ENCODE measurements at places on chromosomes 3 and 15.

DNA sequence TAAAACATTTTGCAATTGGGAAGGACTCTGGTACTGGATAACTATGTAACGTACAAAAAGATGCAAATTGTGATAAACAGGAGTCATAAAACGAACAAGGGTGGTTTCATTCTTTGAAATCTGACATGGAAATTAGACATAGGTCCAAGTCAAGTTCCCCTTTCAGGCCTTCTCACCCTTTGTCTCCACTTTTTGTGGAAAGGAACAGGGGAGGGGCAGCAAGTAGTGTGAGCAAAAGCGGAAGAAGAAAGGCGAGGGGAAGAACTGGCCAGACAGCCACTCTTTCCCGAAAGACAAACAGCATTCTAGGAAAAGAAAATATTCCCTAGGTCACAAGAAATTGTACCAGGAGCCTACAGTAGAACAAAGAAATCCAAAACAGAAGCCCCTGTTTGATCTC lies 52.6 kb downstream of the MCF2L2 start:
- DNase-seq = no peak

GRCh38 chr3:83567935-83568334 lies 1390.9 kb upstream of the CADM2 start:
- DNase-seq = no peak

DNA sequence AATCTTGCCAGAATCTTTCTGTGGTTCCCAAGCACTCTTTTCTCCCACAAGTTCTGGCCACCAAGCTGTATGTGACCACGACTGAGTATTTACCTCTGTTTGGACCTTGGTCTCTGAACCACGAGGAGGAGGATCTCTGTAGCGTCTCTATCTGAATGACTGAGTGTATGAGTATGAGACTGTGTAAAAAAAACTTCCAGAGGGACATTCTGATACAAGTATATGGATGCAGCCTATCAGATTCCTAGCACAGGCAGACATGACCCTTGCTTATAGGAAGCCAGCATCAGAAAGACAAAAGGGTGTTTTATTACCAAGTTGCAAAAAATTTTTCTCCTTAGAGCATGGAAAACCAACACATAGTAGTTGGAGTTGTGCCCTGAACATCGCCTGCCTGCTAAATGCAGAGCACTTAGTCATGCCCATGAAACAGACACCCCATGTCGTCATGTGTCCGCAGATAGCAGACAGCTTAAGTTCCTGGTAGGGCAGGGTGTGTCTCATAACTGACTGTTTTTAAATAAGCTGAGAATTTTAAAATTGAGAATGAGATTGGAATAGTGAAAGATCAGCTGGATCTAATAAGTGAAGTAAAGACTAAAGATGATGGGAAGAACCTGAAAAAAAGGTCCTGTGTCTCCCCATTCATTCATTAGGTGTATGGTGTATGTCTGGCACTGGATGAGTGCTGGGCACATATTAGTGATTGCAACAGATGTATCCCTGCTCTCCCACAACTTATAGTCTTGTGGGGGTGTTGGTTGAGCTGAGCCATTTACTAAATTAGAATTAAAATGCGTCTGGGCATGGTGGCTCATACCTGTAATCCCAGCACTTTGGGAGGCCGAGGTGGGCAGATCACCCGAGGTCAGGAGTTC lies 30.9 kb downstream of the DAG1 start:
- no peak for DNase-seq

DNA sequence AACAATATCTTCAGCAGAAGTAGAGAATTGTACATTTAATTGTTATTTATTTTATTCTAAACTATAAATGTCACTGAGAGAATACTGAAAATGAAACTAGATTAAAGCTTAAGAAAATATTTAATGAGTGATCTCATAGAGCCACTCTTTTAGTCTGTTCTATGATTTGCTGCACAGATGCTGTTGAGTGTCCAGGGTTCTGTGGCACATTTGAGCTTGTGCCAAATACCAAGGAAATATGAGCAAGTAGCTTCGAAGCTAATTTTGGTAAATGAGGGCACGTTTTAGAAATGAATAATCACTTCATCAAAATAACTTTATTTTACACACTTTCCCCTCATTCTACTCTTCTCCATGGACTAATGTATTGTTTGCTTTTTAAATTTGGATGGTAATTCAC lies 53.6 kb upstream of the THRB start:
- no peak for DNase-seq

DNA sequence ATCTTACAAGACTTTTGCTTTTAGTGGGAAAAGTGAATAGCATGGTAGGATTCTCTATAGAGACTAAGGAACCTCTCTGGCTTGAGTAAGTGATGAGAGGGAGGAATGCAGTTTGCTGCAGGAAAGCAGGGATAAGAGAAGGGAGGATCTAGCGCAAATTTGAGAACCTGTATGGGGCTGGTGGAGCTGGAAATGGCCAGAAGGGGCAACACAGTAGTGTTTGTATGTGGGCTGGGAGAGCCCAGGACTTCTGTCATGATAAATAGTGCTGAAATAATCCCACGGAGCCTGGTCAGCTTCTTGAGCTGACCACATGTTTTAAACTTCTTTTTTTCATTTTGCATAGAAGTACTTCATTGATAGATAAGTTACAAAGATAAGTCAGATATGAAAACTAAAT lies 11.2 kb upstream of the SHC4 start:
- DNase-seq = peak; percentile 6

All from NAMALWA (cell line).